WTC11 (cell line): ENCODE measurements at places on chromosomes 2 and 18. TPM values are rescaled to one million over a fixed set of nuclear protein-coding genes. Genes with fewer than 3 reads are reported as not detected.

The EFR3B gene
- total RNA-seq = 8.9 to 10.1 TPM (median 9.7 TPM) in 3 replicates

The PRKD3 gene
- total RNA-seq = 65.9 to 82.1 TPM (median 68.5 TPM) in 3 replicates

The SERPINB4 gene
- total RNA-seq = 0.37 to 1.3 TPM (median 0.53 TPM) in 3 replicates

The IL18R1 gene
- 0.25 to 0.46 TPM in 2 of 3 replicates, not detected in the other for total RNA-seq

The SS18 gene
- total RNA-seq = 73.0 to 79.1 TPM (median 75.6 TPM) in 3 replicates

The NFATC1 gene
- 17.6 to 20.2 TPM (median 17.6 TPM) in 3 replicates for total RNA-seq

The UPP2 gene
- total RNA-seq = not detected in 3 replicates

The NTSR2 gene
- 0.16 TPM in 1 of 3 replicates, not detected in the others for total RNA-seq

The TWIST2 gene
- 4.1 to 5.7 TPM (median 5.1 TPM) in 3 replicates for total RNA-seq

The ANKRD44 gene
- 0.68 to 0.85 TPM (median 0.71 TPM) in 3 replicates for total RNA-seq

The DSC2 gene
- total RNA-seq = 27.0 to 29.8 TPM (median 28.3 TPM) in 3 replicates

The ZC3H15 gene
- 60.0 to 60.9 TPM (median 60.5 TPM) in 3 replicates for total RNA-seq

The COLEC12 gene
- 0.39 to 0.55 TPM (median 0.48 TPM) in 3 replicates for total RNA-seq
